ENCODE measurements at places on chromosomes 13 and 19.
A peak's percentile ranks its signal among the peaks of the same experiment; 100 is the strongest.

DNA sequence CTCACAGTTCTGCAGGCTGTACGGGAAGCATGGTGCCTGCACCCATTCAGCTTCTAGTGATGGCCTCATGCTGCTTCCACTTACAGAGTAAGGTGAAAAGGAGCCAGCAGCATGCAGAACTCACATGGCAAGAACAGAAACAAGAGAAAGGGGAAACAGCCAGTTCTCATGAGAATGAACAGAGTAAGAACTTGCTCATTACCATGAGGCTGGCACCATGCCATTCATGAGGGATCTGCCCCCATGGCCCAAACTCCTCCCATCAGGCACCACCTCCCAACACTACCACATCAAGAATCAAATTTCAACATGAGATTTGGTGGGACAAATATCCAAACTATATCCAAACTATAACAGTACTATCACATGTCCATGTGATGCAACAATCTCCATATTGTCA lies 72.1 kb downstream of the KATNAL1 start:
- no peak for DNase-seq

GRCh38 chr13:32150794-32151193 lies 119.2 kb downstream of the FRY start:
- DNase-seq = no peak

DNA sequence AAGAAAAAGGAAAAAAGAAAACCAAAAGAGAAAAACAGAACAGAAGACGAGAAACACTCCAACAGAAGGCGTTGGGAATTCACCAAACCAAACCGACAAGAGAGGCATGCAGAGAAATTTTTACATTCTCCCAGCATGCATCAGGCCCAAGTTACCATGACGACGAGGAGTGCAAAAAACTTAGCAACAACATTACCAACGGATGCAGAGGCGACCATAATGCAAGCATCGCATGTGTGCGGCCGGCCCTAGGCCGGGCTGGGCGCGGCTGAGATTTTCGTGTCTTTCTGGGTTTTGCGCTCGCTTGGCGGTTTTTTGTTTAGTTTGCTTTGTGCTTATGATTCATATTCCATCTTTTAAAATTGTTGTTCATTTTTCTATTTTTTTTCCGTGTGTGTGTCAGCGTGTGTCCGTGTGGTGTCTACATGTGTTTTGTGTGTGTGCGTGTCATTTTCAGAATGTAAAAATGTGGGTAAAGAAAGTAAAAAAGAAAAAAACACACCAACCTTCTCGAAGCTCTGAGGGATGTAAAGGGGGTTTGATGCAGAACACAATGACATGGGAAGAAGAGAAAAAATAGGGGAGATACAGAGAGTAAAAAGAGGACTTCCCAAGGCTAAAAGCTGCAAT lies 84.9 kb downstream of the PTPRS start:
- DNase-seq = no peak

DNA sequence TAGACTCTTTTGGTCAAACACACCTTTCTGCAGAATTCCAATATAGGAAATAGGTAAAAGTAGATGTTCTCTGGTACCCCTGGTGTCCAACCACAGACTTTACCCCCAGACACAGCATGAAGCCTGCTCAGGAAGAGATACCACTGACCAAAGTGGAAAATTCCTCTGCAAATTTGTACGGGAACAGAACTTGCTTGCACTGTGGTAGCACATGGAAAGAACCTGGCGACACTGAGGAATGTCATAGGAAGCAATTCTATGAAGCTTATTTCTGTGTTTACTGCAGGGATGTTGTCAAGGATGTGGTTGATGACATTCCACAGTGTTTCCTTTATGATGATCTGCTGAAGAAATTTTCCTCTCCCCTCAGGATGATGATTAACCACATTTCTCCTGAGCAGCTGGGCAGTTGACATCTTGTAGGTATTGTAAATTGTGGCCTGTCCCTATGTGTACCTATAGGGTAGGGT lies 48.9 kb upstream of the TNFSF11 start:
- DNase-seq = no peak

DNA sequence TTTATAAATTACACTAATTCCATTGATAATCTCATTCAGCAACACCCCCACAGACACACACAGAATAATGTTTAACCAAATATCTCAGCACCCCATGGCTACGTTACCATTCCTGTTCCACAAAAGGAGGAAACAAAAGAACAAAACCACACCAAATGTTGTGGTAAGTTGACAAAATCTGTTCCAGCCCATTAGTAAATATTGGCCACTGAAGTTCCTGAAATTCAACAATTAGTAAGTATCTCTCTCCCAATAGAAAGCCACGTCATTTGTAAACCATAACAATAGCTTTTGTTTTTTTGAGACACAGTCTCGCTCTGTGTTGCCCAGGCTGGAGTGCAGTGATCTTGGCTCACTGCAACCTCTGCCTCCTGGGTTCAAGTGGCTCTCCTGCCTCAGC lies 2.3 kb upstream of the FCAR start:
- DNase-seq = no peak

DNA sequence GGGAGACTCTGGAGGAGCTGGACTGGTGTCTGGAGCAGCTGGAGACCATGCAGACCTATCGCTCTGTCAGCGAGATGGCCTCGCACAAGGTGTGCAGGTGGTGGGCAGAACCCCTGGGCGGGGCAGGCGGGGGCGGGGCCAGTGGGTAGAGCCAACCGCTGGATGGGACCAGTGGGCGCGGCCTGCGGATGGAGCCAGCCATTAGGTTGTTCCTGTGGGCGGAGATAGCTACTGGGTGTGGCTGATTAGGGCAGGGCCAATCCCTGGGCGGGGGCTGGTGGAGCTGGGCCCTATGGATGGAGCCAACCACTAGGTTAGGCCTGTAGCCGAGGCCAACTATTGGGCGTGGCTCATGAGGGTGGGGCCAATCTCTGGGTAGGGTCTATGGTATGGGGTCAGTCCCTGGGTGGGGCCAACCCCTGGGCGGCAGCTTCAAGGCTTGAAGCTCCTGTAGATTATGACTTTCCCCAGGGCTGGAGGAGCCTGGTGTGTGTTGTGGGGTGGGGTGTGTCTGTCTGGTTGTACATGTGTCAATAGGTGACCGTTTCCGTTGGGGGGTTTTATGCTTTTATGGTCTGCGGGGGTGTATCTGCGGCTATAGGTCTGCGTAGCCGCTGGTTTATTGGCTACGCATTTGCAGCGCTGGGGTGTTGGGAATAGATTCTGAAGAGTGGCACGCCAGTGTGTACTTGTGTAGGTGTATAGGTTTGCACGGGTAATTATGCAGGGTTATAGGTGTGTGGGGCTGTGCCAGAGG lies 30.7 kb downstream of the PDE4A start:
- no peak for DNase-seq

GRCh38 chr19:12495002-12495802 lies 10.6 kb upstream of the ZNF709 start:
- peak; percentile 52 for DNase-seq

GRCh38 chr13:88866195-88866594 lies 1195.0 kb downstream of the SLITRK5 start:
- no peak for DNase-seq

All from GDM1 (cell line).